ENCODE measurements at places on chromosomes 2 and 18.

DNA sequence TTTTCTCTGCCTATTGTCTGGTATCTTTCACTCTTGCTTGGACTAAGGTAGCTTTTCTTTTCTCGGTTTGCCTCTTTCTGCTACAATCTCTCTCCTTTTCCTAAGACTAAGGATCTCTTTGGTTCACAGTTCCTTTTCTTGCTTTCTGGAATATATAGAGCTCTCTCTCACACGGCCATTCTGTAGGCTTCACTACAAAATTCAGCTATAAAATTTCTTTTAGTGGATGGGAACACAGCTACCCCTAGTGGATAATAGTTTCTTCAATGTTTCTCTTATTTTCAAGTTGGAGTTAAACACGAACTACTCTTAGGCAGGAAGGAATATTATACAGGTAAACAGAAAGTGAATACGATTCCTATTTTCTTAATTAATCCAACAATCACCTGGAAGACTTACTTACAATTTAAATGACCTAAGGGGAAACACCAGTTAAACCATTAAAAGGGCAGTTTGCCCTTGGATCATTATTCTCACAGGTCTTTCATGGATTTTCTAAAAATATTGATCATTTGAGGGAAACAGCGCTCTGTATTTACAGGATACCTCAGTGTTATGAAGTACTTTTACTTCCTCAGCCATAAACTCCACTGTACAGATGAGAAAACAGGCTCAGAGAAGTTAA is 140.5 kb downstream of the LRP2 start:
- DNase-seq: no peak

- DNase-seq: no peak
Measured at GRCh38 chr2:213251618-213252017, 32.6 kb upstream of the SPAG16 start.

DNA sequence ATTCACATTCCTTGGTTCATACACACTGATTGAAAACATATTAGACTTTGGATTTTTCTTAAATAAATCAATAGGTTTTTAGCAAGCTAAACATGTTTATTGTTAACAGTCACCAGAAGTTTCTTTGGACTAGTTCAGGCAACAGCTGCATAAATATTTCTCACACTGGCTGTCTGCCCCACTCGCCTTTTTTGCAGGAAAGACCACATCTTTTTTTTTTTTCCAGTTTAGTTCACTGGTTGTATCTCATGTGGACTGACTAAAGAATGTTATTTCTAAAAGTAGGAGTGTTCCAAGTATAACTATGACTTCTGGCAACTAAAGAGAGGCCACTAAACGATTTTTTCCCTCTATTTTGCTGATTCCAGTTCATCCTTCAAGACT is 31.1 kb downstream of the SLC40A1 start:
- no peak for DNase-seq

DNA sequence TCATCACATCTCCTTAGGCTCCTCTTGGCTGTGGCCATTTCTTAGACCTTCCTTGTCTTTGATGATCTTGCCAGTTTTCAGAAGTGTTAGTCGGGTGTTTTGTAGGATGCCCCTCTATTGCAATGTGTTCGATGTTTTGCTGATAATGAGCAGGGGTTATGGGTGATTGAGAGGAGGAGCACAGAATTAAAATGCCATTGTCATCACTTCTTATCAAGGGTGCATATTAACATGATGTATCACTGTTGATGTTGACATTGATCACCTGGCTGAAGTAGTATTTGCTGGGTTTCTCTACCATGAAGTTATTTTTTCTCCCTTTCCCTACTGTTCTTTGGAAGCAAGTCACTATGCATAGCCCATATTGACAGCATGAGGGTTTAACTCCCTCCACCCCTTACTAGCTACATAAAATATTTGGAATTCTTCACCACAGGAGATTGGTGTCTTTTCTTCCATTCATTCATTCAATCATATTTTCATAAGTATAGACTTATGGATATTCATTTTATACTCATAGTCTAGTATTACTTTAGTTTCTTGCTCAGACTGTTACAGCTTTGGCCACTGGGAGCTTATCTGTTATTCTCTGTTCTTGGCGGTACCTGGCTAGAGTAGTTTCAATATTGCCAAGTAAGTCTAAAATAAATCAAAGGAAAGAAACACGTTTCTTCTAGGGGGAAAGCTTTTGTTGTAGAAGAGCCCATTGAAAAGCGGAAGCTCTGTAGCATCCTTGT is 54.5 kb upstream of the TMEM87B start:
- no peak for DNase-seq

GRCh38 chr18:22939649-22940048 is 6.5 kb downstream of the RBBP8 start:
- no peak for DNase-seq

DNA sequence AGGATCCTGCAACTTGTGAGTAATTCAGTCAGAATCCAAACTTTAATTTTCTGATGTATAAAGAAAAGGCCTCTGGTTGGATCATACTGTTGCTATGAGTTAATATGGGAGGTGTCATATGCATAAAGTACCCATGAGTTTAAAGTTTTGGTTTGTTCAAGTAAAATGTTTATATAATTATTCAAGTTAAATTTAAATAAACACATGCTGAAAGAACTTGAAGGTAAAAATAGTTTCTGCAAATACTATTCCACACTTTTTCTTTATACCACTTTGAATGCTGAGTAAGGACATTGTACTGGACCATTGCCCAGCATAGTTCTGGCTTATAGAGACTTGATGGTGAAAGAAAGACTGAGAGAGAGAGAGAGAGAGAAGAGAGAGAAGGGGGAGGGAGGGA is 30.7 kb downstream of the PKP4 start:
- no peak for DNase-seq

GRCh38 chr2:74441170-74441689 is 507 bp downstream of the RTKN start:
- no peak for DNase-seq

- no peak for DNase-seq
Measured at GRCh38 chr18:77162580-77162979, 30.0 kb upstream of the MBP start.

GRCh38 chr2:32168513-32168912 is 2.8 kb downstream of the SLC30A6 start:
- no peak for DNase-seq

- DNase-seq: no peak
Measured at GRCh38 chr18:76572518-76573247, 77.6 kb upstream of the ZNF516 start.

- DNase-seq: no peak
Measured at GRCh38 chr18:58915006-58915799, 50.5 kb downstream of the ZNF532 start.

DNA sequence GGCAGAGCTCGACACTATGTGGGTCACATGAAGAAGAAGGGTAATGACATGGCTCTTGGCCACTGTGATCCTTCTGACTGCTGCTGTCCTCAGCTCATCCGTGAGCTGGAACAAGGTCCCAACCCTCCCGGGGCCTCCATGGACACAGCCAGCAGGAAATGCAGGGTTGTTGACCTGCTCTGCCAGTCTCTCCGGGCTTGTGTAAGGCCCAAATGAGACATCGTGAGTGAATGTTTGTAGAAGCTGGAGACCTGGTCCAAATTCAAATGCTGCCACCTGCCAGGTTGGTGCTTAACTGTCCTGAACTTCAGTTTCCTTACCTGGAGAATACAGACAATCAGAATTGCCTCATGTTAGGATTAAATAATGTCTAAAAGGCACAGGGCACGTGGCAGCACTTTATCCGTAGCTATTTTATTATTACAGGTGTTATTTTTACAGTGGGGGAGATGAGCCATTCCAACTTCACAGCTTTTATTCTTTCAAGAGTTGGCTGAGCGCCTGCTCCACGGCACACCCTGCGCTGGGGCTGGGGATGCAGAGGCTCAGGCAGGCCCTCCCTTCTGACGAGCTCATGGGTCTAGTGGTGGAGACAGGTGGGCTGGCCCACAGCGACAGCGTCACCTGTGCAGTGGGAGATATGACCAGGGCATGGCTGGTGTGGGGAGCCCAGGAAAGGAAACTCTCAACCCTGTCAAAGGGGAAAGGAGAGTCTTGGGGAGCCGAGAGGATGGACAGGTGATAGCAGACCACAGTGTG is 15.1 kb downstream of the ARHGEF4 start:
- no peak for DNase-seq

GRCh38 chr2:113755035-113755834 is 1.2 kb downstream of the SLC35F5 start:
- no peak for DNase-seq

DNA sequence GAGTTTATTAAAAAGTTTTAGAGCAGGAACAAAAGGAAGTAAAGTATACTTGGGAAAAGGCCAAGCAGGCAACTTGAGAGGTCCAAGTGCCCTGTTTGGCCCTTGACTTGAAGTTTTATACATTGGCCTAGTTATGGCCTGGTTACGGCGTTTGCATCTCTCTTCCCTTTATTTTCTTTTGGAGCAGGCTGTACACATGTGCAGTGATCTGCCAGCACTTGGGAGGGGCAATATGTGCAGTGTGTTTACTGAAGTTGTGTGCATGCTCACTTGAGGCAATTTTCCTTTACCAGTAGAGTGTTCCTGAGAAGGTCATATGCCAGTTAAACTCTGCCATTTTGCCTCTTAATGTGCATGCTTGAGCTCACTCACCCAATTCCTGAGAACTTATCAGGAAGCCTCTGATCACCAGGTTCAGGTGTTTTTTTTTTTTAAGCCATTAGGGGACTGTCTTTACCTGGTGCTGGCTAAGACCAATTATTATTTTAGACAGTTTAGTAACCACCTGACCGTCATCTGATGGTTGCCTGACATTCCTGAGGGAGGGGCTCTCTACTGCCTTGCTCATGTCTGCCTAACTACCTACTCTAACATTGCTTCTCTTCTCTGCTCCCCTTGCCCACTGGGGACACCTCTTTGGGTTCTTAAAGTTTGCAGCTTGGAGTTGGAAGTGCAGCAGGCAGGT is 48.0 kb downstream of the SCN2A start:
- DNase-seq: no peak

- DNase-seq: no peak
Measured at GRCh38 chr2:179443180-179443579, 178.5 kb upstream of the SESTD1 start.

DNA sequence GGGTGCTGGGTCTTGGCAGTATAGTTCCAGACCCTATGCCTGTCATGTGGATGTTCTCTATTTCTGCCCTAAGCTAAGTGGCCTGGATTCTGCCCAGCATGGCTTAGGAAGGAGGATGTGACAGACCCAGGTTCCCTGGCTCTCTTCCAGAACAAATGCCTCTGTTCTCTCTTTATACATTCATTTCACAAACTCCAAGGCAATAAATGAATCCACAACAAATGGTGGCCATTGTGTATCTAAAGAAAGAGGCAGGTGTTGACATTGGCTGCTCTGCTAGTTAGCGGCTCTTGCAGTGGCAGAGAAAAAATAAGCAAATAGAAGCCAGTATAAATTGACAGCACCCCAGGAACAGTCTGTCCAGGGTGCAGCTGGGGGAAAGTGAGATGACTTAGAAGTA is 298.6 kb downstream of the SUCLG1 start:
- DNase-seq: no peak

GRCh38 chr18:5759194-5759593 is 136.1 kb downstream of the TMEM200C start:
- DNase-seq: no peak

DNA sequence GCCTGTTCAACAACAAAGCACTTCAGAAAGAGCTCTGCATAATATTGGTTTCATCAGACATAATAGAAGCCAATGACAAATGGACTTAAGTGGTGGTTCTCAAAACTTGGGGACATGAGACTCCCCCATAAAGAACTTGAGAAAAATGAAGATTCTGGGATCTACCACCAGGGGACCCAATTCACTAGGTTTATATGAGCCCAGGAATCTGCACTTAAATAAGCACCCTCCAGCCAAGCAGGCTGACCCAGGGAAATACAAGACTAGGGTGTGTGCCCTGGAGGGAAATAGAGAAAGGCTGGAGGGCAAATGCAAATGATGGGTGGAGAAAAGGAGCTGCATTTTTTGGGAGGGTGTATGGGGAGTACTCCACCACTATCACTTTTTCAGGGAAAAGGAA is 52.5 kb downstream of the SATB2 start:
- DNase-seq: no peak

GRCh38 chr2:69831354-69831905 is 2.0 kb downstream of the GMCL1 start:
- DNase-seq: no peak

- DNase-seq: no peak
Measured at GRCh38 chr2:7852546-7852945, 829.3 kb upstream of the ID2 start.

GRCh38 chr2:191399601-191400000 is 154.4 kb downstream of the MYO1B start:
- no peak for DNase-seq

- DNase-seq: no peak
Measured at GRCh38 chr2:26591619-26592505, 49.3 kb downstream of the CIB4 start.

DNA sequence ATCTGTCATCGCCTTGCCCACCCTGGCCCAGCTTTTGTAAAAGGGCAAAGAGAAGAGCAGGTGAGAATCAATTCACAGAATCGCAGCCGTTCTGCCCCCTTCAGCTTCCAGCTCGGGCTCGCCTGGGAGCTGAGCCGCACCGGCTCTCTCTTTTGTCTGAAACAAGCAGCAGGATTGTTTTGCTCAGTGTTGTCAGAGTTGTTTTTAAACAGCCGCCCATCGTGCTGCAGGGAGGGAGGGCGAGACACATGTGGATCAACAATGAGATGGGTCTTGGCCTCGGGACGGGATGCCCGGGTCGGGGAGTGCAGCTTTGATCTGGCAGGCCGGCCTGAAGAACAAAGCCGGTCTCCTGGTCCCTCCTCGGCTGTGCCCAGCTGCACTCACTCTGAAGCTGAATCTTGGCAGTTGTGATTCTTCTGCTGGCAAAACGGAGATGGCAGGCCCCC is 39.7 kb upstream of the HDAC4 start:
- no peak for DNase-seq

- no peak for DNase-seq
Measured at GRCh38 chr2:99181624-99182000, 628 bp downstream of the MRPL30 start.

- no peak for DNase-seq
Measured at GRCh38 chr2:72778410-72778809, 47.4 kb downstream of the EXOC6B start.

GRCh38 chr2:144702051-144702450 is 182.1 kb upstream of the ZEB2 start:
- no peak for DNase-seq

DNA sequence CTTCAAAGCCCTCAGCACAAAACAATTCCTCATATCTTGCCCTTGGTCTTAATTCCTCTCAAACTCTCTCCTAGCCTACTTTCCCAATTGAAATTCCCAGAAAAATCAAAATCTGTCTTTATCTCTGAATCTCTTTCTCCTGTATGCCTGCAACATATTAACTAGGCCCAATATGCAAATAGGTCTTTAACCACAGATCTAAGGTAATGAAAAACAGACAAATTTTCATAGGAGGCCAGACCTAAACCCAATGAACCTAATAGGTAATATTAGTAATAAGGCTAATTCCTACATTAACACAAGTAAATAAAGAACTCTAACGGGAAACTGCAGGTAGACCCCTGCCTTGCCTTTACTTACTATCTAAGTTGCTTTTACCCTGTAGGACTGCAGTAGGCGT is 41.4 kb downstream of the WDR33 start:
- no peak for DNase-seq

- no peak for DNase-seq
Measured at GRCh38 chr2:236171680-236172254, 3.6 kb upstream of the GBX2 start.

All from epithelial cell of prostate (primary cell).